Fibroblast of skin of right quadriceps (primary cell): ENCODE measurements at places on chromosomes 7 and 10.

- DNase-seq, result no peak
Observed at GRCh38 chr7:100728196-100728595, 5.2 kb upstream of the ZAN start.

DNA sequence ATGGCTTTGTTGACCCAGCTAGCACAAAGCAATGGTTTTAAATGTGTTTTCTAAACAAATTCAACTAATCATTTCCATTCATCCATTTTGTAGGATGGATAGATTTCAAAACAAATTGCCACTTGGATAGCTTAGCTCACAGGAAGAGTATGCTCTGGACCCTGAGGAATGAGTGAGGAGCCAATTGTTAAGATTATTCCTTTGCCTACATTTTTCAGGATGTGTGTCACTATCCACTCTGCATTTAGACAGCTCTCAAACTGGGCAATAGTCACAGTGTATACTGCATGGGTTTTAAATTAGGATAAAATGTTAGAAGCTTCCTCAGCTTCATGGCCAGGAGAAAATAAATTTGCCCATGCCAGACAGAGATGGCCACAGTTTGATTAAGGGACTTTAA, 605.6 kb upstream of the TEX47 start:
- peak; percentile 46 for DNase-seq

DNA sequence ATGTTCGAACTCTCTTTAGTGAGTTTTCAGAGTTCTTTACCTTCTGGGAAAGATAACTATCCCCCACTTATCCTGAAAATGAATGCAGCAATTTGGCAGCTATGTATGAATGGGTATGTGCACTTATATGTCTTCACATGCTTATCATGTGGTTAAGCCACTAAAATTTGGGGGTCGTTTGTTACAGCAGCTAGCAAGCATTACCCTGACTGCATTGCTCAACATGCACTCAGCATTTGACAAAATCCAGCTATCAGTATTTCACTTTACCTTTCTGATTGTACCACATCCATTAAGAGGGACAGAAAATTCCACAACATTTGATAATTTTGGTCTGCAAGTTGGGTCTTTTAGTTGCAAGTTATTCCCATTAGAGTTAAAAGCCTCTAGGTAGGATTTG, 9.7 kb downstream of the CUZD1 start:
- DNase-seq, result no peak

- no peak for DNase-seq
Observed at GRCh38 chr7:131077735-131078134, 249.9 kb upstream of the MKLN1 start.

GRCh38 chr7:129169686-129170440, 18.6 kb upstream of the SMO start:
- DNase-seq, result no peak

DNA sequence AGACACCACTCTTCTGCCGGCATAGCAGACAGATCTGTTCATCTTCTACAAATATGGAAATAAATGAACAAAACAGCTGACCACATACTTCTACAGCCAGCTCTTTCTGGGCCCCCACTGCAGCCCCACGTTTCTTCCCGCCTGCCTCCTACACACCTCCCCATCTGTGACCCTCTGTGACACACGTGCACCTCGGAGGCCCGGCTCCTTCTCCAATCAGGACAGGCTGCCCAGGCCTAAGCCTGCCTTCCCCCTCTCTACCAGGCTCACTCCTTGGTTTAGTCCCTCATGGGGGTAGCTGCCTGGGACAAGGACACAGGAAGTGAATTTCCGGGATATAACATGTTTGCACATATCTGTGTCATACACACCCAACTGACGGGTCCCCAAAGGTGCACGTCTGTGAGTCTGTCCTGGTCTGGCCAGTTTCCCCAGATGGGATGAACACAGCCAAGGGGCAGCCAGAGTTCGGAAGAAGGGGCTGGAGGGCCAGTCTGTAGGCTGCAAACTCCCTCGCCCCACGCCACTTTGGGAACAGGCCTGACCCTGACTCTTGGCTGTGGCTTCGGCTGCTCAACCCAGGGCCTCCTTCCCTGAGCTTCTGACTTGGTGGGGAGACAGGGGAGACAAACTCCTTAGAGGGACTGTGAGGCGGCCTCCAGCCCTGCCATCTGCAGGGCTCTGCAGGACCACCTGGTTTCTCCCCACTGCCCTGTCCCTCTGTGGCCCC, 30.3 kb downstream of the PITRM1 start:
- DNase-seq, result no peak

GRCh38 chr7:43588477-43589132, 5.7 kb downstream of the STK17A start:
- DNase-seq, result no peak

DNA sequence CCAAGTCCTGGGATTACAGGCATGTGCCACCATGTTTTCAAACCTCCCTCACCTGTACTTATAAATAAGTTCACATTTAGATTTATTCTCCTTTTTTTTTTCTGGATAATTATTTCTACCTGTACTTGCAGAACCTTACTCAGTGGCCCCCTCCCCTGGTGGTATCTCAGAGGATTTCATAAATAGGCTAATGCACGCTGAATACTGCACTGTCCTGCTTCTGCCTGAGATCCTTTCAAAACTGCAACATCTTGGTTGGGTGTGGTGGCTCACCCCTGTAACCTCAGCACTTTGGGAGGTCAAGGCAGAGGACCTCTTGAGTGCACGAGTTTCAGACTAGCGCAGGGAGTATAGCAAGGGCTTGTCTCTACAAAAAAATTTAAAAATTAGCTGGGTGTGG, 4.6 kb upstream of the BLVRA start:
- DNase-seq, result no peak

GRCh38 chr7:147296986-147297385, 1180.4 kb downstream of the CNTNAP2 start:
- peak; percentile 53 for DNase-seq

DNA sequence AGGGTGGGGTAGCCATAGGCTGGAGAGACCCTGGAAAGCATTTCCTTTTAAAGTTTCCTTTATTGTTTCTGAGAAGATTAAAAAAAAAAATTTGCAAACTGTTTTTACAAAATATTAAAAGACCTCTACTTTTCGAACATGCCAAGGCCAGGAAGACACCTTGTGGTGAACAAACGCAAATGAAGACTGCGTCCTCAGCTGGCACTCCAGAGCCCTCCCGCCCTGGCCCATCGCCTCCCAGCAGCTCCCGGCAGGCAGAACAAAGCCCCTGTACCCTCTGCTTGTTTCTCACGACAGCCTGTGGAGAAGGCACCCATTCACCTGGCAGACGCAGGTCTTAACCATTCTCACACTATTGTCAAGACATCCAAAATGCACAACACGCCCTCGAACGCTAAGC, 56.4 kb downstream of the ESYT2 start:
- no peak for DNase-seq

GRCh38 chr10:30435073-30435422, 1.1 kb downstream of the MAP3K8 start:
- DNase-seq, result peak; percentile 59

- no peak for DNase-seq
Observed at GRCh38 chr10:99656199-99657064, 2.9 kb upstream of the ENTPD7 start.

- DNase-seq, result no peak
Observed at GRCh38 chr10:91977491-91977890, 53.9 kb downstream of the BTAF1 start.

DNA sequence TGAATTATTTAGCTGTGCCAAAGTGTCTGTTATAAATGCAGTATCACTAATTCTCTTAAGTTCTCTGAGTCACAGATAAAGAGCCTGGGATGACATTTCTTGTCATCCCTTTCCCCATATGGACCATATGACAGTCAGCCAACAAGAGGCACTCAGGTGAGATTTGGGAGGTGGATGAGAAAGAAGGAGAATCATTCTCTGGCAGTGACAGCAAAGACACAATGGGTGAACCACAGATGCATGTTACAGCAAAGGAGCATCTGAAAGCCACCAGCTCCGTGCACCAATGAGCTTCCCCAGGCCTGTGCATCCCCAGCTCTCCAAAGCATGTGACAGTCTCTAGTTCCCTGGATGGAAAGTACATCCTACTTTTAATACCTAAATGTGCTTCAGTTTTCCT, 10.8 kb downstream of the GIMAP6 start:
- no peak for DNase-seq

- no peak for DNase-seq
Observed at GRCh38 chr7:95716357-95717122, 55.8 kb upstream of the DYNC1I1 start.

- peak; percentile 58 for DNase-seq
Observed at GRCh38 chr7:142412551-142413193, 154.8 kb upstream of the PRSS58 start.

GRCh38 chr7:128112018-128112780, 81.0 kb upstream of the LRRC4 start:
- DNase-seq, result no peak

DNA sequence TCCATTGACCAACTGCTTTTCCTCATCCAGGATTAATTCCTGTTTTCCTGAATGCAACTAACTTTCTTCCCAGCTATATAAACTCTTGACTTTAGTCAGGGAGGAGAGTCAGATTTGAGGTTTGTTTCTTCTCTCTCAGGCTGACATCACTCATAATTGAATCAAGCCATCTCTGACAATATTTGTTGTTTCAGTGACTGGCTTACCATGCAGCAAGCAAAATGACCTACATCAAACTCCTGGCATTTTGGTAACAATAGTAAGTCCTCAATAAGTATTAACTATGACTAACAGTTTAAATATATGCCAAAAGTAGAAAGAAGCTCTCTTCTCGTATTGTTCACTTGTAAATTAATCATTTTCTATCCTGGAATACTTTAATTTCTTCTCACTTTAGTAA, 625.7 kb upstream of the KCND2 start:
- DNase-seq, result no peak

GRCh38 chr10:27643301-27643700, 102.3 kb downstream of the MKX start:
- DNase-seq, result no peak

DNA sequence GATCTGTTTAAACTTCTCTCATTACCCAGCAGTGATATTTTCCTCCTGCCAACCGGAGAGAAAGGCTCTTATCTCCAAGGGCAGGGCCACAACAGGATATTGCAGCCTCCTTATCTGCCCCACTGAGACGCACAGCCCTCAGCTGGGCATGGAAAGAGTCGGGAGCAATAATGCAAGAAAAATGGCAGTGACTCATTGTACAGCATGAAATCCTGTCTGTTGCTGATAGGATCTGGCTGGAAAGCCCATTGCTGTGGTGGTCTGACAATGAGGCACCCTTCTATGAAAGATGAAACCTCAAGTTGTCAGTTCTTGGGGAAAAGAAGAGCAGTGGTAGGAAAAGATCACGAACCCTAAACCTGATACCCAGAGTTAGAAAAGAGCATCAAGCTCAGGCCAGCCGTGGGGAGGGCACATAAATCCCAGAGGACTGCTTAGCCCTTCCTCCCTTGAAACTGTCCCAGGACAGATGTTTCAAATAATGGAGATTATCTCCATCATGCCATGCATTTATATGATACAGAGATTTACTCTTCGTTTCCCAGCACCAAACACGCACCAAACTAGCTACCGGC, 47.0 kb upstream of the FIGNL1 start:
- peak; percentile 3 for DNase-seq

DNA sequence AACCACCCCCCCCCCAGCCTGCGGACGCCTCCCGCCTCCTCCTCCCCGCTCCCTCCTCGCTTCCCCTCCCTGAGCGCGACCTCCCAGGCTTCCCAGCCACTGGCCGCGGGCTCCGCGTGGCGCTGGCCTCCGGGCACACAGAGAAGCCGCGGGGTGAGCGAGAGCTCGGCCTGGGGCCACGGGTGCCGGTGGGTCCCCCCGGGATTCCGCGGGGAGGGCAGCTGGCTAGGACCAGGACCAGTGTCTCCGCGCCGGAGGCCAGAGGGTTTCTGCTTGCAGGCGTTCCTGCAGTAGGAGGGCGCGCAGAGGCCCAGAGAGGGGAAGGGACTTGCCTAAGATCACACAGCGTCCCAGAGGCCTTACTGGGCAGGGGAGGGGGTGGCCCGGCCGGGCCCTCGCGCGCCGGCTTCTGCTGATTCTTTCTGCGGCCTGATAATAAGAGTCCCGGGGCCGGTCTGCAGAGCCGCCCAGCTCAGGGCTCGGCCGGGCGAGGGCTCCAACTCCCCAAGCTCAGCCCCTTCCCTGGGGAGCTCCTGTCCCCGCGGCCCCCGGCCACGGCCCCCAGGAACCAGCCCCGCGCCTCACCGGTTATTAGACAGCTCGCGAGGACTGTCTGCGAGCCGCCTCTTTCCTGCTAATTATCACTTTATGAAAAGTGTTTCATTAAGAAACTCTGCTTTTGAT, 10.1 kb downstream of the UNCX start:
- no peak for DNase-seq

GRCh38 chr10:31586723-31587638, 268.0 kb downstream of the ZEB1 start:
- no peak for DNase-seq

DNA sequence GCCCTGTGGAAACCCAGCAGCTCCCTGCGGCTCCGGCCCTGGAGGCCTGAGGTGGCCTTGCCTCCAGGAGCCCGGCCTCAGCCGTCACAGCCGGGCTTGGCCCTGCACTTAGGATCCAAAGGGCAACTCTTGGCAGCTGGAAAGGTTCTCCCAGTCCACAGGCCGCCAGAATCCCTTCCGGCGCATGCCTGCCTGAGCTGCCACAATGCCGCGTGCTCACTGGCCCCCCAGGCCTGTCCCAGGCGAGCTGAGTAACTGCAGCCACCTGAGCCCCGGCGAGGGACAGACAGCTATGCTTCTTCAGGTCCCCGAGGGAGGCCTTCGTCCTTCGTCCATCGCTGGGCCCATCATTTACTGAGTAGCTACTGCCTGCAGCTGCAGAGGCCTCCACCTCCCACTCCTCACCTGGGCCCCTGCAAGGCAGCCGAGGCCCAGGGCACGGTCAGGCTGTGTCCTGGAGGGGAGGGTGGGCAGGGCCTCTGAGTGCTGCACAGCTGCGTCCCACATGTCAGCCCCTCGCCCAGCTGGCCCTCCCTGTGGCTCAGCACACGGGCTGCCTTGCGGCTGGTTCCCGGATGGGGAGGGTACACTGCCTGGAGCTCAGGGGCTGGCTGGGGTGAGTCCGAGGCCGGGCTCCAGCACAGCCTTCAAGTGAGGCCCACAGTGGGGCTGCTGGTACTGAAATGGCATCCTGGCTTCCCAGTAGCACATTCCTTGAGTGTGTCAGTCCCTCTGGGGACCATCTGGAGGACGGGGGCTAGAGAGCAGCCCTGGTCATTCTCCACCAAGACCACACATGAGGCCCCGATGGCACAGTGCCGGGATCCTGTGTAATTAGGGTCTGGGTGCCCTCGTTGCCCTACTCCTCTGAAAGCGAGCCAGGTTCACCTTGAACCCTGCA, 172.5 kb downstream of the ELFN1 start:
- peak; percentile 68 for DNase-seq
